ENCODE measurements at places on chromosomes 7 and 10.

- DNase-seq: no peak
Measured at GRCh38 chr7:121510858-121511482, 114.9 kb upstream of the FAM3C start.

DNA sequence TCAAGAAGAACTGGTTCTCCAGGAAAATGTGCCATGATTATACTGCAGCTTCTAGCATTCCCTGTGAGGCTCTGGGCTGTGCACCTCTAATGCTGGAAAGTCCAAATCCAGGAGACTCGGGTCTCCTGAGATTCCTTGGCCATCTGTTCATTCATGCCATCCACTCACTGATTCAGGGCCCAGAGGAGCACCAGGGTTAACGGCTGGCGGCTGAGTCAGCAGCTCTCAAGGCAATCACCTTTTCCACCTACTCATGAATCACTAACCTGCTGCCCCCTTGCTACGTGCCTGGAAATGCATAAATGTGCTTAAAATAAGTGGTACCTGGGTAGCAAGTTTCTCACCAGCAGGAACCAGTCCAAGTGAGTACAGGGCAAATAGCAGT is 132.7 kb downstream of the KCNMA1 start:
- no peak for DNase-seq

GRCh38 chr7:106344861-106345260 is 60.1 kb upstream of the NAMPT start:
- peak; percentile 67 for DNase-seq

DNA sequence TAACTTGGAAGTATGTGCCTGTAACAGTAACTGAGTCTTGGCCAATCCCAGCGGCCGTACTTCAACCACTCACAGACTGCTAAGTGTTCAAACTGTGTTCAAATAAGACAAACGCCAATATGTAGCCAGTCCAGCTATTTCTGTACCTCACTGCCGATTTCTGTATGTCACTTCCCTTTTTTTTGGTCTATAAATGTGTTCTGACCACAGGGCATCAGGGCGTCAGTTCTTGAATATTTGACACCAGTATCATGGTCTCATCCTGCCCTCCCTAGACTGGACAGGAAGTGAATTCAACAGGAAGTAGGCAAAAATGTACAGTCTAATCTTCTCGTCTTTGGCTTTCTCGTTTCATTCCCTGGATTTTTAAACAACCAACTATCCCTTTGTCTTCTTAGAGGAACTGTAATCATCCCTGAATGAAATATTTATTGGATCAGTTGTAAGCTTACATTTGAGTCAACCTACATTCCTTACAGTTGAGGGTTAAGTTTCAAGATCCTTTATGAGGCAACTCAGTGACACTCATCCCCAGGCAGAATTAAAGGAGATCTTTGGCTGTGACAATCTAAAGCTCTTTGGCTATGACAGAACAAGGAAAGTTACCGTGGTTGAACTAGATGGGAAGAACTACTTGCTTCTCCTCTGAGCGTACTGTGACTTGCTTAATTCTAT is 232.7 kb downstream of the NSUN6 start:
- no peak for DNase-seq

DNA sequence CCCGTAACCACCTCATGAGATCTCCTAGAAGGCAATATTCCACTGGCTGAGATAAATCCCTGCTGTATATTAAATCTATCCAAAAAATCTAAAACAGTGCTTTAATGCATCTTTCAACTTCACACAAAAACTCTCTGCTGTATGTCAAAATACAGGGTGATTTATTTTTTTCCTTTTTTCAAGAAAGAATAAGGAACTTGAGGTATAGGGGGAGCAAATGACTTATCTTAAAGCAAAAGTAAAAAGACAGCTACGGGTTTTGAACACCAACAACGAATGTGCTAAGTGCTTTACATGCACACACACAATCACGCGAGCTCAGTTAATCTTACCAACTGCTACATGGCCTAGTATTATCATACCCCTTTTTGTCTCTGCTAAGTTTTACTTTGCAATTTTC is 168.9 kb upstream of the PHF14 start:
- DNase-seq: no peak

DNA sequence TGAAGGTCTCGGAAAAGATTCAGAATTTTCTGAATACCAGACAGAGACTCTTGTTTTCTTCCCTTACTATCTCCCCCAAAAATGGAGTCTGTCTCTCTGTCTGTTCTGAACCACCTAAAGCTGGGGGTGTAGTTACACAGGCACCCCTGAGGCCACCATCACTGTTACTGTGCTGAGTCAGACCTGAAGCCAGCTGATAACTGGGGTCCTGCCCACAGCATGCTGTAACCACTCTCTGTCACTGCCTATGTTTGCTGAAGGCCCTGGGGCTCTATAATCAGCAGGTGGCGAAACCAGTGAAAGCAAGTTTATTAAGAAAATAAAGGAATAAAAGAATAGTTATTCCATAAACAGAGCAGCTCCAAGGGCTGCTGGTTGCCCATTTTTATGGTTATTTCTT is 575.2 kb upstream of the POT1 start:
- DNase-seq: no peak

DNA sequence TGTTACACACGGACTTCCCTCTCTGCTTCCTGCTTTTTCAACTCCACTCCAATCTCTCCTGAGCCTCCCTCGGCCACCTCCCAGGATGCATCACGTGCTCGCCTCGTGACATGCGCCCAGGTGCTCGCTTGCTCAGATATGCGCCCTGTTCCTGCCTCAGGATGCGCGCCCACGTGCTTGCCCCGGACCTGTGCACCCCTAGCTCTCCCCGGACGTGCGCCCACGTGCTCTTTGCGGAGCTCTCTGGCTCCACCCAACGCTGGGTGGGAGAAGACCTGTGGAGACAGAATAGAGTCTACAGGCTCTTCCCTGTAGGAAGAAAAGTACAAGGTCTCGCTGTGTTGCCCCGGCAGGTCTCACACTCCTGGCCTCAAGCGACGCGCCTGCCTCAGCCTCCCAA is 23.1 kb downstream of the PARD3 start:
- no peak for DNase-seq

DNA sequence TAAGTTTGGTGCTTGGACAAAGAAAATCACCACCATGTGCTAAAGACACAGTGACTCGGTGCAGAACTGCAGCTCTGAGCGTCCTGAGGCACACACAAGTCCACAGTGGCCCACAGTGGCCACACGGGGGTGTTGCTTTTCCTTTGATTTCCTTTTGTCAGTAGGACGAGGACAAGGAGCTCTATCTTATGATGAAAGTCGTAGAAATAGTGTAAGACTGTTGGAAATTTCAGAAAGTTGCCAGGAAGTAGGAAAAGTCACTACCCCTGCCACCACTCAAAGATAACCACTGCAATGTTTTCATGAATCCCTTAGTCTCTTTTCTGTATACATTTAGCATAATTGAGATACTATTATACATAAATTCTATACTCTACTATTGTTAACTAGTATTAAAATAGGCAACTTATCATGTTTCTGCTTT is 146.0 kb downstream of the TNS3 start:
- no peak for DNase-seq

GRCh38 chr7:8133188-8133848 is 128.6 kb downstream of the ICA1 start:
- no peak for DNase-seq

Data from SIG-M5 (cell line).